ENCODE measurements at places on chromosomes 12 and 14.

DNA sequence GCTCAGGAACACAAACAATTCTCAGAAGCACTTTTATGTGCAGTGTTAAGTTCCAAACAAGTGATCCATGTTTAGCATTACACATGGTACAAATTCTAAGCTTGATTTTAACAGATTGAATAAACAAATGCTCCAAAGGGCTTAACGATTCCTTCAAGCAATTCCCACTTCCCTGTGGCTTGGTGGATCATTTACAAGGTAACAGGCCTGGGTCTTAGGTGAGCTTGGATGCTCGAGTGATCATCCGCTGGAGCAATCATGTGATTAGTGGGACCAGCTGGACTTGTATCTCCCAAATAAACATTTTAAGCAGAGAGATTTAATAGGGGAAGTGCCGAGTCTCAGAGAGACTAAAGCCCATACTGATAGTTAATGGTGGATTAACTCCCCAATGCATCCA lies 70.7 kb downstream of the CALM1 start:
- no peak for DNase-seq

DNA sequence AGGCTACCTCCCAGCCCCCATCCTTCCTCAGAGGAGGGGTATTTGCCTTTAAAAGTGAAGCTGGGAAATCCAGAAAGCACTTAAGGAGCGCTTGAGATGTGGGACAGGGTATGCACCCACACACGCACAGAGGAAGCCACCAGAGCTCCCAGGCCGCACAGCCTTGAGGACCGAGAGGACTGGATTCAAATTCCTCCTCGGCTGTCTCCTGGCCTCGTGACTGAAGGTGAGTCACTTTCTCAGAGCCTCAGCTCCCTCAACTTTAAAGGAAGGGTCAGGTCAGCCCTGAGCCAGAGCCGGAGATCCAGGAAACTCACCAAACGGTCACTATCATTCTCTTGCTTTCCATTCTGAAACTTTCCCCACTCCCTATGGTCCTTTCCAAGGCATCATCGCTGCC lies 37.6 kb downstream of the BCL11B start:
- DNase-seq = no peak

DNA sequence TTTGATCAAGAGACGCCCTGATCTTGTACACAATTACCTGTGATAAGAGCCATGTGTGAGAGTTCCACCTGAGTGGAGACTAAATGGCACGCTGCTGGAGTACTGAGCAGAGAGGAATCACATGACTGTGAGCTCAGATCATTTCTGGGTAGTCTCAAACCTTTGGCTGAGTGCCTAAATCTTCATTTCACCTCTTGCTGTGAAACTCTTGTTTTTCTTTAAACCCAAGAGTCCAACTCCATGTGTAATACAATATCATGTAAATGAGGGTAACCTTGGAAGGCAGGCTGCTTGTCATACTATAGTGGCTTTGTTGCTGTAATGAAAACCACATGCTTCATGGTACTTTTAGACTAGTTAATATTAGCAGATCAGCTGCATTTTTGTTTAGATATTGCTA lies 156.9 kb downstream of the CAND1 start:
- no peak for DNase-seq

DNA sequence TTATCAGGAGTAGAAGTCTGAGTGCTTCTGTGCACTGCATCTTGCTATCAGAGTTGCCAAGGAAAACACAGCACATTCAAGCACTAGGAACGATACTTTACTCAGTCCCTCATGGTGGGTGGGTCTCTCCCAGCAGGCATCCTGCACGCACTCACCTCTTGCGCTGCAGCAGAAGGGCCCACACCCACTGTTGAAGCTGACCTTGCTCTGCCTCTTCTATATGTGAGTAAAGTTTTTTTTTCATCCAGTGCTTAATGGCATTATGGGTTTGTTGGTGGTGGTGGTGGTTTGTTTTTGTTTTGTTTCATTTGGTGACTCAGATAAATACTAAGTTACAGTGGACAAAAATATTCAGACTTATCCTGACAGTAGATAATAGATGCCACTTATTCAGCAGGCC lies 348.5 kb downstream of the EGLN3 start:
- DNase-seq = no peak

DNA sequence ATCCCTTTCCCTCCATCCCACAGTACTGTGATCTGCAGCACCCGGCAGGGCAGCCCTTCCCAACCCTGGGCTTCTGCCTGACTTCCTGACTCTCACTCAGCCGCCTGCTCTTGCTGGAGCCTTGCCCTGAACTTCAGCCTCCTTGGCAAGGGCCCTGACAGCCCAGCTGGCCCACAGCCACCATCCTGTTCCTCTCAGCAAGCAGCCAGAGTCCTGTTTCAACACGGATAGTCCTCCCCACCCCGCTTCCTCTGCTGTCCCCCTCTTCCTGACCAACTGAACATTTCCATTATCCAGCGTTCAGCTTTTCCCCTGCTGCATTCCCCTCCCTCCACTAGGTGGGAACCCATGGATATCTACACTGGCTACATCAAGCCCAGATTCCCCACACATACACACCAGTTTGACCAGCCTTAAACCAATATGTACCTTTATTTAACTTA lies 74.0 kb upstream of the MDM1 start:
- DNase-seq = peak; percentile 14

DNA sequence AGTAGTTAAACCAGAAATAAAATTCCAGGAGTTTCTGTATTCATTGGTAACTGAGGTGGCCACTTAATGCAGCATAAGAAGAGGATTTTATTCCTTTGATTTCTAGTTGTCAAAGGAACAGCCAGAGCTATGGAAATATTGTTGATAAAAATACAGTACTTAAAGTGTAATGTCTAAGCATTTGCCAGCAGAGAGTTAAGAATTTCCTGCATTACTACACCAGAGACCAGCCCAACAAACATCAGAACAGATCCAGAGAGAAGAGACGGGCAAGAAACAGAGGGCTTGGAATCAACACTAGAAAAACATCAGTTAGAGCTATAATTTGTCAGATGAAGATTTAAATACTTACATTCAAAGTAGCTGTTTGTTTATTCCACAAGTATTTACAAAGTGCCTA lies 77.9 kb downstream of the ST8SIA1 start:
- DNase-seq = no peak

DNA sequence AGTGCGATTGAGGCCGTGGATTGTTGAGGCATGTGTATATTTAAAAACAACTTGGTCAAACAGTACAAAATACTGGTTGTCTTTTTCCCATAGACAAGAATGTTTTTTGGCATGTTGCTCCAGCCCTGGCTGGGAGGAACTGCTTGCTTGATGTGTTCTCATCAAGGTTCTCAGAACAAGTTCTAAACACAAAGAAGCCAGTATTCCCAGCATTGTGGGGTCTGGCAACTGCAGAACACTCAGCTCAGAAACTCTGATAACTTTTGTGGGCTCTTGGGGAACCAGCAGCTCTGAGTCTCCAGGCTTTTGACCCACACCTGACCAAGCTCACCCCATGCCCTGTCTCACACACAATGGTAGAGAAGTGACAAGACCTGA lies 27.1 kb upstream of the DICER1 start:
- DNase-seq = no peak

All from anterior cingulate cortex (tissue), 58 donors.